ENCODE measurements at places on chromosomes 5 and 9. TPM values are rescaled to one million over a fixed set of nuclear protein-coding genes. Genes with fewer than 3 reads are reported as not detected.

Gene NR6A1
- 0.26 TPM for total RNA-seq

Gene TXNDC15
- 65.9 TPM for total RNA-seq

Gene TAS2R1
- not detected for total RNA-seq

Gene FOXD4L4
- total RNA-seq = 0.26 TPM

Gene MSX2
- 1.3 TPM for total RNA-seq

Gene ARL10
- total RNA-seq = 9.8 TPM

Gene MED10
- total RNA-seq = 13.5 TPM

Gene DEPDC1B
- total RNA-seq = 2.1 TPM

Gene TMEM174
- total RNA-seq = not detected

Gene PCDHA7
- total RNA-seq = 0.26 TPM

Gene SLC36A2
- total RNA-seq = not detected

Gene FCHO2
- total RNA-seq = 19.5 TPM

Gene PRLR
- 0.33 TPM for total RNA-seq
